ENCODE measurements at places on chromosomes 6 and 20.

DNA sequence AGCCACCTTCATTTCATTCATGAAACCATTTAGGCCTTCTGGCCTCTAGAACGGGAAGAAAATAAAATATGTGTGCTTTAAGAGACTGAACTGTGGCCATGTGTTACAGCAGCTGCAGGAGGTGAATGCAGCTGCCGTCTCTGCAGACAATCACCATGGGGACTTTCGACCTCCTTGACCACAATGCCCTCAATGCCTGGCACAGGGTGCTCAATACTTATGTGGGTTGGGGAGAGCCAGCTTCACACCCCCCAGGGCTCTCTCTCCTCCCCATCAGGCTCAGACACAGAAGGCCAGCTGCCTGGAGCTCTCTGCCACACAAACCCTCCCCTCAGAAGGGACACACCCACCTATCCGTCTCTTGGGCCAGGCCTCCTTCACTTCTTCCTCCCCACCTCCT lies 43.5 kb downstream of the ANKRD60 start:
- no peak for DNase-seq

DNA sequence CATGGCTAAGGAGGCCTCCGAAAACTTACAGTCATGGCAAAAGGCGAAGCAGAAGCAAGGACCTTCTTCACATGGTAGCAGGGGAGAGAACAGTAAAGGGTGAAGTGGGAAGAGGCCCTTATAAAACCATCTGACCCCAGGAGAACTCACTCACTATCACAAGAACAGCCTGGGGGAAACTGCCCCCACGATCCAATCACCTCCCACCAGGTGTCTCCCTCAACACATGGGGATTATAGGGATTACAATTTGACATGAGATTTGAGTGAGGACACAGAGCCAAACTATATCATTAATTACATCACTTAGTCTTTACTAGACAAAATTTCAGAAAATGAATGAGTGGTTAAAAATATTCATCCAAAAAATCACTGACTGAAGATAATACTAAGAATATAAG lies 453.6 kb downstream of the COL12A1 start:
- DNase-seq = no peak

DNA sequence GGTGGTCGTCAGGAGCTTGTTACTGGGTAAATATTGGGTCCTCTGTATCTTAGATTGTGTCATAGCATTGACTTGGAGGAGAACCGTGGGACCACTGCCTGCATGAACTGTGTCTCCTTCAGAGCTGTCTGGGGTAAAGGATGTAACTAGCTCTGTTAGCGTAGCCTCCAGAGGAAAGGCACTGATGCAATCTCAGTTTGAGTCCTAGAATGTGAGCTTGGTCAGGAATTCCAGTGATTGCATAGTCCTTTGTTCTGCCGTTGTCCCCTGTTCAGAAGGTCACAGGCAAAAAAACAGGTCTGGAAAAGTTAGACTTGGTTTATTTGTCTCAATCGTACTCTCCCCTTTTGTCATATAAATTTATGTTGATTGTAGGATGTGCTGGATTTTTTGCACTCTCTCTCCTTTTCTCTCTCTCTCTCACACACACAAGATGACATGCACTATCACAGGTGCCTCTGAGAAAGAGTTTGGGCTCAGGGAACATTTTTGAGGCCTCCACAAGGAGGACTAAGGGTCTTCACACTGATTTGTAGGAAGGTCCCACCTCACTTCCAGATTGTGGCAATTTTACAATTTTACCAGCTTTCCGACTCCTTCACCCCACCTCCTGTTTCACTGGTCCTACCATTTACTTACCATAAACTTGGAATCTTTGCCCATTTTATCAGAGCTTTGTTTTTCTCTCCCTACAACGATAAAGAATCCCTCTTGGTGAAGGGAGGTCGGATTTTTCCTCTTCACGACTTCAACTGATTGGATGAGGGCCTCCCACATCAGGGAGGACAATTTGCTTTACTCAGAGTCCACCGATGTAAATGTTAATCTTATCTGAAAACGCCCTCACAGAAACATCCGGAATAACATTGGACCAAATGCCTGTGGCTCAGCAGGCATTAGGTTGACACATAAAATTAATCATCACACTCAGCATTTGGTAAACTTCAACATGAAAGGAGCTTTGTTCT lies 7.0 kb upstream of the DACT2 start:
- DNase-seq = no peak

GRCh38 chr20:57082357-57082945 lies 184.0 kb downstream of the BMP7 start:
- DNase-seq = no peak

DNA sequence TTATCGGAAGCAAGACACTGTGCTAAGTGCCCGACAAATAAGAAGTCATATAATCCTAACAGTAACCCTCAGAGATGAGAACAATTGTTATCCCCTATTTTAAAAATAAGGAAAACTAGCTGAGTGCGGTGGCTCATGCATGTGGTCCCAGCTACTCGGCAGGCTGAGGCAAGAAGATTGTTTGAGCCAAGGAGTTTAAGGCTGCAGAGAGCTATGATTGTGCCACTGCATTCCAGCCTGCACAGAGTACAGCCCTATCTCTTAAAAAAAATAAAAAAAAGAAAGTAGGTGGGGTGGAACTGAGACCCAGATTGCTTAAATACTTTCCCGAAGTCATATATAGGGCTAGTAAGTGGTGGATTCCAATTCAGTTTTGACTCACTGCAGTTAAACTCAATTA lies 84.7 kb downstream of the UST start:
- no peak for DNase-seq

DNA sequence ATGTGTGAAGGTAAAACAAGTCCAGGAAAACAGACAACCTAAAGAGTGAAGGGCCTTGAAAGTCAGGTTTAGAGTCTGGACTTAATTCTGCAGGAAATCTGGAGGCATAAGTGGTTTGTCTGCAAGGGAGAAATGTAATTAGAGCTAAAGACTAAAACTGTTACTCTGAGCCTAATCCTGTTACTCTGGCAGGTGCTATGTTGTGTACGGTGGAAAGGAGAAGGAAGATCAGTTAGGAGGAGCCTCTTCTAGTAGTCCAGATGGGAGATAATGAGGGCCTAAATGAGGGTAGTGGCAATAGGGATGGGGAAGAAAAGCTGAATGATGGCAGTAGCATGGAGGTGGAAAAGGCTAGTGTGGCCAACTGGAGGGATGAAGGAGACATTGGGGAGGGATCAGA lies 118.5 kb downstream of the PDSS2 start:
- DNase-seq = no peak

GRCh38 chr6:36734486-36735060 lies 36.9 kb downstream of the RAB44 start:
- no peak for DNase-seq

GRCh38 chr20:4717816-4718570 lies 3.7 kb upstream of the PRND start:
- no peak for DNase-seq

DNA sequence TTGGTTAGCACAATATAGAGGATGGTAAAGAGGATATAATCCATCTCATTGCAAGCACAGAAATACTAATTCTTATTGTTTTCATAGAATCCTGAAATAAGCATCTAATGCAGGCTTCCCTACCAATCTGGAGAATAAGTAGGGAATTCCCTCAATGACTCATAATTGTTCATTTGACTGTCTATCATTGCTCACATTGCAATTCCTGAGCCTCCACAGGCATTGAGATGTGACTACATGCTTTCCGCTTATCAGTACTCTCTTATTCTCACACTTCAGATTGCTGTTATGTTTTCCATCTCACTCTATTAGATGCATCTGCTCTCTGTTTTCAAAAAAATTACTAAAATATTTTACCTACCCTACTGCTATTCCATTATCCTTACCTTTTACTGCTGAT lies 216.2 kb upstream of the PRSS16 start:
- no peak for DNase-seq

DNA sequence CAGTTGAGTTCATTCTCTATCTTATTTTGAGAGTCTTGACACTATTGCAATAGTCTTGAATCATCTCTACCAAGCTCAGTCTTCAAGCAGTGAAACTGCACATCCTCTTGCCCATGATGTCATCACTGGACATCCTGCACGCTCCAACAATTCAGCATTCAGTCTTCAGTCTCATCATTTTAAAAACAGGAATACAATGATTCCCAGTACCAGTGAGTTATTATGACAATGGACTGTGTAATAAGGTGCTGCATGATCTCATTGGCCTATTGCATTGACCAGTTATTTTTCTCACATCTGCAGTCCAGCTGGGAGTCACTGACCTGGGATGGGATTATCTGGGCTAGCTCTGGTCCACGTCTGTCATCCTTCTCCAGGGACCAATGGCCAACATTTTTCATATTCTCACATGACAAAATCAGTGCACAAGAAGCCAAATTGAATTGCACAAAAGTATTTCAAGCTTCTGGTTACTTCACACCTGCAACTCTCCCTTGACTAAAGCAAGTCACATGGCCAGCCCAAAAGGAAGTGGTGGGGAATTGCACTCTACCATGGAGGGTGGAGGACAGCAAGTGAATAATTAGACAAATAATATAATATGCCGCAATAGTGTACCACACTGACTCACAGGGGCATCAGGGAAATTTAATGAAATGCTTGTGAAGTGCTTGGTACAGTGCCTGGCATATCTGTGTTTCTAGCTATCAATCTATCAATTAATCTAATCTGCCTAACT lies 6.4 kb upstream of the CST2 start:
- no peak for DNase-seq

DNA sequence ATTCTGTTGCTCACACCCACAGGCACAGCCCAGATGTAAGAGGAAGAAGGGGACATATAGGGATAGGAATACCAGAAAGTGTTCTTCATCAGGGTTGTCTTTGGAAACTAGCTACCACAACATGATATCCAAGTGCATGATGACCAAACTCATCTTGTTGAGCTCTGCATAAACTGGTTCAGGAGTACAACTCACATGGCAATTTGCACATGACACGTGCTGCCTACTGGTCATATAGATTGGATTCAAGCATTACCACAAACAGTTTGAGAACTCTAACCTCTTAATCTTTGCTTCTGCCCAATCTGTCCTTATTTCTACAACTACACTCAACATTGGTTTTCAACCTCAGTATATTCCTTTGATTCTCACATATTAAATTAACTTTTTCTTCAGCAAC lies 184.7 kb upstream of the PCSK2 start:
- DNase-seq = no peak

GRCh38 chr6:53294095-53294494 lies 54.7 kb downstream of the ELOVL5 start:
- DNase-seq = no peak

- DNase-seq = no peak
Measured at GRCh38 chr20:32527052-32527446, 58.1 kb downstream of the NOL4L start.

- DNase-seq = no peak
Measured at GRCh38 chr20:38195521-38195920, 30.5 kb upstream of the TGM2 start.

DNA sequence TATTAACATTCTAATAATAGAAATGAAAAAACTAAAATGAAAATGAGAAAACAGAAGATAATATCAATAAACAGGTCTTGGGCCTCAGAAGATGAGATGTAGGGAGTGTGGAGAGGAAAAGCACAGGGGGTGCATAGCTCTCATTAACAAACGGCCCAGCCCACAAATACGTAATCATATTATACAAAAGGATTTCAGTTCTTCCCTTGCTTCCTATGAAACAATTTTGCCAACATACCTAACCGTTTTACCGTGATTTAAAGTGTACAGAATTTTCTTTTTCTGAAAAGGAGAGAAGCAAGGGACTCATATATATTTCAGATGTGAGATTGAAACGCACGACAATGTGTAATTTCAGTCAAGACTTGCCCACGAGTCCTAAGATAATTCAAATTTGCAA lies 136.0 kb downstream of the HFE start:
- no peak for DNase-seq

GRCh38 chr20:1832634-1833033 lies 62.6 kb upstream of the SIRPA start:
- DNase-seq = no peak

- peak; percentile 75 for DNase-seq
Measured at GRCh38 chr6:151390851-151391470, 398 bp downstream of the ZBTB2 start.

DNA sequence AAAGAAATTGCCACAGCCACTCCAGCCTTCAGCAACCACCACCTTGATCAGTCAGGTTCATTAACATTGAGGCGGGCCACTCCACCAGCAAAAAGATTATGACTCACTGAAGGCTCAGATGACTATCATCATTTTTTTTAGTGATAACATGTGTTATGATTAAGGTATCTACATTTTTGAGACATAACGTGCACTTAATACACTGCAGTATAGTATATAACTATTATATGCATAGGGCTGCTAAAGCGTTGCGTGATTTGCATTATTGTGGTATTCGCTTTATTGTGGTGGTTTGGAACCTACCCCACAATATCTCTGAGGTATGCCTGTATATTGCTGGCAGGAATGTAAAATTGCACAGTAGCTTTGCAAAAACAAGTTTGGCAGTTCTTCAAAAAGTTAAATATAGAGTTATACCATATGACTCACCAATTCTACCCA lies 6.8 kb upstream of the RIPK1 start:
- no peak for DNase-seq

GRCh38 chr20:18063676-18064075 lies 6.0 kb upstream of the OVOL2 start:
- no peak for DNase-seq

DNA sequence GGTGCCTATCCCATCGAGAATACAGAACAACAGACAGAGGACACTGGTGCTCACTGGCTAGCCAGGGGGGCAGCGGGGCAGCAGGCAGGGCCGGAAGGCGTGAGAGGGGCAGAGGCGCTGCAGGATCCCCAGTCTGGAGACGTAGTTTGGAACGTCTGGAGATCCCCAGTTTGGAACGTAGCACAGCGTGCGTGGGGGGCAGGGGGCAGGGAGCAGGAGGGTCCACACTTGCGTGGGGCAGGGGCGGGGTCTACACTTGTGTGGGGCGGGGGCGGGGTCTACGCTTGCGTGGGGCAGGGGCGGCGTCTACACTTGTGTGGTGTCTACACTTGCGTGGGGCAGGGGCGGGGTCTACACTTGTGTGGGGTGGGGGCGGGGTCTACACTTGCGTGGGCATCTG lies 107.2 kb downstream of the DACT2 start:
- no peak for DNase-seq

- DNase-seq = no peak
Measured at GRCh38 chr20:24309596-24309995, 159.8 kb upstream of the SYNDIG1 start.

DNA sequence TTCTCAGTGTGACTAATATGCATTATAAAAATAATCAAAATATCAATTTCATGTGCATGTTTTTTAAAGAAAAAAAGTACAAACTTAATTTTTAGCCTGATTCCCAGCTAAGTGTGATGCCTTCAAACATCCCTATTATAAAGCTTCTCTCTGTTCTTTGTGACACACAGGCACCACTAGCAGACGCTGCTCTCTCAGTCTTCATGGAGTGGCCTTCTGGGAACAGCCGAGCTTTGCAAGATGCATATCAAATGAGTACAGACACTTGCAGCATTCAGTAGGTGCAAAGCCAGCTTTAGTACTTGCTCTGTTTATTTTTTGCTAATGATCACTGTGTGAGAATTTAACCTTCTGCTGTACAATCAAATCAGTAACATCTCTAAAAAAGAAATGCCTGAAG lies 340.0 kb downstream of the ADGRB3 start:
- DNase-seq = no peak

GRCh38 chr6:18681832-18682503 lies 294.8 kb downstream of the RNF144B start:
- DNase-seq = no peak

GRCh38 chr20:62339647-62340062 lies 27.5 kb downstream of the LAMA5 start:
- no peak for DNase-seq

GRCh38 chr6:51093871-51094270 lies 275.2 kb downstream of the TFAP2B start:
- no peak for DNase-seq

GRCh38 chr6:28586962-28587745 lies 61.5 kb downstream of the GPX5 start:
- no peak for DNase-seq

- no peak for DNase-seq
Measured at GRCh38 chr6:152057832-152058498, 250.5 kb downstream of the ESR1 start.
